ENCODE measurements at places on chromosomes 6 and 20. TPM values are rescaled to one million over a fixed set of nuclear protein-coding genes. Genes with fewer than 3 reads are reported as not detected.

The YIPF3 gene
- 71.8 TPM for total RNA-seq

DNA sequence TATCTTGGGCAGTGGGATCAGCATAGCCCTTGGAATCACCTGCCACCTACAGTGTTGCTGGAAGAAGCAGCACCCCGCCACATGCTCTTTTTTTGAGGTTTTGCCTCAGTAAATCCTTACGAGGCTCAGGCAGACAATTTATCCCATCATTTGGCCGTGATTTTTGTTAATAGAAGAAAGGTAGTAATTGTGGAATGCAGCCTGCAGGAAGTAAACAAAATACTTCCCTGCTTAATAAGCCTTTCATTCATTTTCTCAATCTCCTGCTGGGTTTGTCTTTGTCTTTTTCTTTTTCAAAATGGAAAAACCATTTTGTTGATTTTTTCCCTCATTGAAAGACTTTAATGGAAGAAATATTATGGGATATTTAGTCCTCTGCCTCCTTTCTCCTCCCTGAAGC, 93.7 kb upstream of the CD83 start:
- DNase-seq: no peak

GRCh38 chr6:33981421-33981820, 164.5 kb downstream of the GRM4 start:
- DNase-seq: no peak

- no peak for DNase-seq
These were observed 26.7 kb upstream of the PDE10A start for GRCh38 chr6:165689699-165690098.

- DNase-seq: no peak
These were observed 22.6 kb downstream of the FOXP4 start for GRCh38 chr6:41568585-41569384.

Measured in activated naive CD8-positive, alpha-beta T cell treated with anti-CD3 and anti-CD28 coated beads, Interleukin-2, amount 10 ng/mL, durations not matched to agents 7 days and 5 days (primary cell).